GM12891 (cell line): ENCODE measurements at places on chromosomes 7 and 10.

GRCh38 chr7:157516311-157516710 is 179.5 kb downstream of the DNAJB6 start:
- DNase-seq: no peak

DNA sequence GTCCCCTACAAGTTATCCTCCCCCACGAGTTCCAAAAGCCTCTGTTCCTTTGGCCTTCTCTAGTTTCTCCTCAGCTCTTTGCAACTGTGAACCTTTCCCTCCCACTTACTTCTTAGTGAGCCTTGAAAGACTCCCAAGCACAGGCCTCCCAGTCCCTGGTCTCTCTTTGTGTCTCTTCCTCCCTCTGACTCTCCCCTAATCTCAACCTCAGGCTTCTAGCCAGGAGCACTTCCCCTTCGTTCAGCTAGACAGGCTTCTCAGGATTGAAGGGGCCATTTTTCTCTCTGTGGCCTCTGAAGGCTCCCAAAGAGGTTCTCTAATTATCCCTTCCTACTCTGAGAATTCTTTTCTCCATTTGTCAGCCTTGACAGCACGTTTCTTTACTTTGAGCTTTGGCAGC is 50.2 kb upstream of the PHYHIPL start:
- DNase-seq: no peak

DNA sequence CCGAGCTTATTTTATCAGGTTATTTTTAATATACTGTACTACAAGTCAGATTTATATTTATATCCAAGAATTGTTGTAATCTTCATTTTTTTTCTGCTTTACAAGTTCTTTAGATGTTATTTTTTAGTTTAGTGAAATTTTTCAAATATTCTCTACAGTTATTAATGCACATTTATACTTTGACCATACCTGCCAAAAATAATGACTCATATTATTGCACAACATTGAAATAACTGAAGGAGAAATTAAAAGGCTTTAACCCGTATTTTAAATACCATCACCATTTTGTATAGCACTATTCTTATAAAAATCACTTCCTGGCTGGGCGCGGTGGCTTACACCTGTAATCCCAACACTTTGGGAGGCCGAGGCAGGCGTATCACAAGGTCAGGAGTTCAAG is 278.5 kb downstream of the BICC1 start:
- no peak for DNase-seq

DNA sequence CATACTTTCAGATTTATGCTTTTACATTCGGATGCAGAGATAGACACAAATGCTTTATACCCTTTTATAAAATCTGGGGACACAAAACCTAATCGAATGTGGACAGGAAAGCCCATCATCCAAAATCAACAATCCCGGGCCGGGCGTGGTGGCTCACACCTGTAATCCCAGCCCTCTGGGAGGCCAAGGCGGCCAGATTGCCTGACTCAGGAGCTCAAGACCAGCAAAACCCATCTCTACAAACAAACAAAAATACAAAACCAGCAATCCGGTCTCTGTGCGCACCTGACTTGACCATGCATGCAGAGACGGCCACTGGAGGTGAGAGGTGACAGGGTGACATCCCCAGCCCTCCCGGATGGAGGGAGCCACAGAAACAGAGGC is 13.5 kb downstream of the COBL start:
- no peak for DNase-seq

DNA sequence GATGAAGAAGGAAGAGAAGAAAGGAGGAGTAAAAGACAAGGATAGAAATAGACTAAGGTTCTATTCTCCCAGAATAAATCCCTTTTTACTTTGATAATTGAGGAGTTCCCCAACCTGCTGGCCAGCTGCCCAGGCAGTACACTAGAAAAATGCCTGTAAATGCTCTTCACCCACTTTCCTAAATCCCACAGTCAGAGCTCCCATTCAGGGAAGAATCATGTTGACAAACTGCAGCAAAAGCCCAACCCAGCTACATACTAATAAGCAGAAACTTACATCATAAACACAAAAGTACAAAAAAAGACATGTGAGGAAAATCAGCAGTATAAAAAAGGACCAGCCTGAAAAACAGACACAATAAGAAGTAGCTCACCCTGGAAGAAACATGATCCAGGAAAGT is 15.8 kb upstream of the KDM7A start:
- no peak for DNase-seq

DNA sequence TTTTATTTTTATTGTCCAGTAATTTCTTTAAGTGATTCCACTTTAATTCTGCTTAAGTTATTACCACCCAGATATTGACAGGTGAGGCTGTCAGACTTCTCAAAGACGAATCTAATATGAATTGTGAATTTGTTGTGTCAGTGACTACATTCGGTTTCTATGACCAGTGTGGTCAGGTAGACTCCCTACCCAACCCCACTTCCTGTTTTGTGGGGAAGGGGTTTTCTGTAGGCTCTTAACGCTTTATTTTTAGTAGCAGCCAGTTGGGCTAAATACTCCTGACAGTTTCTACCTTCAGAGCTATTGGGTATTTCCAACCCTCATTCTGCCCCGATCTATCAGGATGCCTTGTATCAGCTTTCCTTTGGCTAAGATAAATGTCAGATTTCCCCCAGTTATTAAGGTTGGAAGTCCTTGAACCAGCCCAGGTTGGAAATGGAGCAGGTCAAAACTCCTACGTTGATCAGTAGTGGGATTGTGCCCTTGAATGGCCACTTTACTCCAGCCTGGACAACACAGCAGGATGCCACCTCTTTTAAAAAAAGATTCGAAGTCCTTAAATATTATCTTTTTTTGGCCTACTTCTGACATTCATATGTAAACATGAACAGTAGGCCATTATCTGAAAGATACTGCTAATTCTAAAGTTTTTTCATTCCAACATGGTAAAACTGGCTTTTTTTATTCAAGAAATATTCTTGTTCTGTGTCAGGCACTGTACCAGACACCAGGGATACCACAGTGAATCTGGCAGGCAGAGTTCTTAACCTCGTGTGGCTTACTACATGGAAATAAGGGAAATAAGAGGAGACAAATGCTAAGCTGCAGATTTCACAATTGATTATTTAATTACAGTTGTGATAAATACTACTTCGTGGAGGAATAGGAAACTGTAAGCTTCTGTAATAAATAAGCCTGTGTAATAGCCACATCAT is 133.3 kb upstream of the SAMD8 start:
- DNase-seq: no peak

- no peak for DNase-seq
These were observed 143.2 kb upstream of the RET start for GRCh38 chr10:42933448-42934340.

DNA sequence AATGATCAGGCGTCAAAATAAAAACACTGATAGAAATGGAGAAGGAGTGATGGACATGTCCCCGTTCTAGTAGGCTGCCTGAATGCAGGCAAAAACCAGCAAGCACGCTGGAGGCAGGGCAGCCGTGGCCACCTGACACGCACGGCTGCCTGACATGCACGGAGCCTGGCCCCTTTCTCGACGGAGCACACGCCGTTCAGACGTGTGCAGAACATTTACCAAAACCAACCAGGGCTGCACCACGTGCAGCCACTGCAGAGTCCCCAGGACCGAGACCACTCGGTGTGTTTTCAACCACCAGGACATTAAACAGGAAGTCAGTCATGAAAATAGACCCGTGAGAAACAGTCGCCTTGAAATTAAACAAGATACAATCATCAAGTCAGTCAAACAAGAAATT is 61.9 kb upstream of the NKX6-2 start:
- DNase-seq: no peak

DNA sequence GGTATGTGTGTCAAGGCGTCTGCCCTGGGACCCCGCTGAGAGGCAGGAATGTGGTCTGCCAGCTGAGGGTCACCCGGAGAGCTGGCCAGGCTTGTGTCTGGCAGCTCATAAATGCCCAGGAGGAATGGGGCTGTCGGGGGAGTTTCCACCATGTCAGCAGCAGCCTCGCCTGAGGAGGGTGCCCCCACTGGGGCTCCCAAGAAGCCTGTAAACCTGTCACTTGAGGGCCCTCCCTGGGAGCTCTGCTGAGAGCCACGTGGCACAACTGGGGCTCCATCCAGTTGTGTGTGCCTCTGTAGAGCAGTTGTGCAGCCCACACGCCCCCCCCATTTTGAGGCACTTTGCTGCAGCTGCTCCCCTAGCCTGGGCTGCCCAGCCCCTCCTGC is 70.6 kb downstream of the NEURL1 start:
- DNase-seq: no peak

GRCh38 chr10:78160591-78160990 is 126.9 kb downstream of the RPS24 start:
- no peak for DNase-seq

DNA sequence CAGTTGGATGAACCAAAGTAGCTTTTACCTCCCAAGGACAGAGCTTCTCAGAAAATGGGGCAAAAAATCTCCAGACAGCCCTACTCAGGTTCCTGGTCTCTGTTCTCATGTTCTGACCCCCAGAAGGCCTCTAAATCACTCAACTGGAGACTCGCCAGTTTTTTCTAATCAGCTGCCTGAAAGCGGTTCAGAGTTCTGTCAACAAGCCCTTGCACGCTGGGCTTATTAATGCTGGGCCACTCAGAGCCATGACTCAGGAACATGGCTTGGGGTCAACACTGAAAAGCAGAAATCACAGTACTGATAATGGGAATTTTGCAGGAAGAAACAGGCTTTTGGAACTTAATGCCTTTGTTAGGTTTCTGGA is 15.3 kb downstream of the ECHDC3 start:
- DNase-seq: no peak

DNA sequence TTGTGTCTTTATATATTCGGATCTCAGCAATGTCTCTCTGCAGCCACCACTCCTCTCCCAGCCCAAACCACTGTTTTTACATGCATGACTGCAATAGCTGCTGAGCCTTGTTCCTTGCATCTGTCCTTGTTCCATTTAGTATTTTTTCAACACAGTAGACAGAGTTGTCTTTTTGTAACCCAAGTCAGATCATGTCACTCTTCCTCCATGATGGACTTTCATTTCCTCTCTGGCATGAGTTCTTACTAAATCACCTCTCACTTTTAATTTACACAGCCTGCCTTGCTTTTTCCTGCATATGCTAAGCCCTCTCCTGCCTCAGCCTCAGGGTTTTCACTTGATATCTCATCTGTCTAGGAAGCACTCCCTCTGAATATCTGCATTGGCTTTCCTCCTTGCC is 353.2 kb downstream of the HGF start:
- DNase-seq: no peak

- no peak for DNase-seq
These were observed 52.6 kb downstream of the ADCY1 start for GRCh38 chr7:45626441-45627430.

DNA sequence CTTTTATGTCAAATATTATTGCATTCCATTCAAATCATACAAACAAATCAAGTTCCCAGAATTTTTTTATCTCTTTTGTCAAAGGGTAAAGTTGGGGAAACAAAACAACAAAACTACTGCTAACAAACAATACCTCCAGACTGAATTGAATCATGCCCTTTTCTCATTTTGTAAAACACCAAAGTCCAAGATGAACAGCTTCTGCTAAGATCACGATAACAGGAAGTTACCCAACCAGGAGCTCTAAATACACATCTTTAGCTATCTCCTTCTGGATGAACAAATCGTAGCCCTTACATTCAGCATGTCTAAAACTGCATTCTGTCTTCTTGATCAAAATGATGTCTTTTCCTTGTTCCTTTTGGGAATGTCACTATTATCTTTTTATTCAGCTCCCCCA is 97.4 kb downstream of the CTTNBP2 start:
- no peak for DNase-seq

GRCh38 chr7:66052447-66052846 is 23.2 kb upstream of the ASL start:
- DNase-seq: no peak

DNA sequence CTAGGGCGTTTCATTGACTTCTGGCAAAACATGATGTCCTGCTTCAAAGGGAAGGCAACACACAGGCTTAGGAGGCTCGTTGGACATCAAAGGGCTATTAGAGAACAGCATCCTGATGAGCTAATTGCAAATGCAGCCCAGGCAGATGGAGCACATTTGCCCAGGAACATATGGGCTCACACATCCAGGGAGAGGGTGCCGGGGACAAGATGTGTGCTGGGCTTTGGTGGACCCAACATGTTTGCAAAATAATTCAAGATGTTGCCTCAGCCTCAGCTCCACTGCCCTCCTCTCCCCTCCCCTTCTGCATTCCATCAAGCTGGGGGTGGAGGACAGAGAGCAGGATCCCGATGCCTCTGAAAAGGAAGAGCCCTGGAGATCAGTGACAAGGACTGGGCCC is 217.1 kb upstream of the ZMIZ1 start:
- DNase-seq: no peak

DNA sequence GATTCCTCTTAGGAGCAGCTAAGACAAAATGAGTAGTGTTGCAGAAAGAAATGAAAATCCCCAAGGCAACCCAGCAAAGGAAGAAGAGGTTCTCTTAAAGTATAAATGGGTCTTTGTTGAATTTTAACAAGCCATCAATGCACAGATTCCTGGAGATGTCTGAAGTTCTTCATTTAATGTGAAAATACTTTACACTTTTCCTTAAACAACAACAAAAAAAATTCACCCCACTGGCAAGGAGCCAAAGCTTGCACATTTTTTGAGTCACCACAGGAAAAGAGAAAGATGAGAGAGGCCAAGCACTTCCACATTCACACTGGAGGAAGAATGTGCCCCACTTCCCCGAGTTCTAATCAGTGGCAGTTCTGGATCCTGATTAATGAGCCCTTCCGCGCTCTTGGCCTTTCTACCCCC is 286.4 kb upstream of the MEOX2 start:
- no peak for DNase-seq

DNA sequence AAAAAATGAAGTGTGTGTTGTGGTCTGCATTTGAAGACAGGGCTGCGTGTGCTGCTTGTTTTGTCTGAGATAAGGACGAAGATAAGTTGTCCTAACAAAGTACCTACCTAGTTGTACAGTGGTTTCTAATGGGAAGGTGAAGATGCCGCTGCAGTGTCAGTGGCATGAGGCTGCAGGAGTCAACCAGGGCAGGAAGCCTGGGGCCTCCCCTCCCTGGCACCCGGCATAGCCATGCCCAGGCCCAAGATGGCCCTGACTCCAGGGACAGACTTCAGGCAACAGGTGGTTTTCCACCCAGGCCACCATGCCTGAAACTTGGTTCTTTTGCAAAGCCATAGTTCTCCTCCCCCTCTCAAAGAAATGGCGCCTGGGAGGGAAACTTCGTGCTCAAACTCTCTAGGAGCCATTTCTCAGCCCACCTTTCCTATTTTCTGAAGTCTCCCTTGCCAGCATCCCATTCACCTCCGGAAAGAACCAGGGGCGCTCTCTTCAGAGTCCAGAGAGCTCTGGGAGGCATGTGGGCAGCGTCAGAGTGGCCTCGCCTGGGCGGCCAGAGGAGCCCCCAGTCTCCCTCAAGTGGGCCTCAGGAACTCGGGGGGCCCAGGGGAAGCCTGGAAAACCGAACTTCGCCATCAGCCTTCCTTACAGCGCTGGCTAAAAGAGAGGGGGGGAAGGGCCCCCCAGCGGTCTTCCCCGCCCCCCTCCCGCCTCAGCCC is 2.1 kb upstream of the KAT6B start:
- no peak for DNase-seq

- no peak for DNase-seq
These were observed 329.2 kb upstream of the ZMIZ1 start for GRCh38 chr10:78739444-78740053.

DNA sequence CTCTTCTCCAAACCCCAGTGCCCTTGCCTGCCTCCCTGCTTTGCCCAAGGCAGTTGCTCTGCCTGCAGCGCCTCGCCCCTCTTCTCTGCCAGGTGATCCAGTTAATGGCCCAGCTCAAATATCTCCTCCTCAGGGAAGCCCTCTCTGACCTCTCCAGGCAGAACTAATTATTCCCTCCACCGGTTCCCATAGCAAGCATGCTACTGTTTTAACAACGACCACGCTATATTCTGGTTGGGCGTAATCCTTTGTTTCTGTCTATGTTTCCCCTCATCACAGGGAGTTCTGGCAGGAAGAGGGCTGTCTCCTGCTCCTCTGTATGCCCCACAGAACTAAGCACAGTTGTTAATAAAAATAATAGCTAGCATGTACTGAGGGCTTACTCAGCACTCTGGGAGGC is 36.8 kb upstream of the R3HCC1L start:
- no peak for DNase-seq
